ENCODE measurements at places on chromosomes 5 and 9. TPM values are rescaled to one million over a fixed set of nuclear protein-coding genes. Genes with fewer than 3 reads are reported as not detected.

DNA sequence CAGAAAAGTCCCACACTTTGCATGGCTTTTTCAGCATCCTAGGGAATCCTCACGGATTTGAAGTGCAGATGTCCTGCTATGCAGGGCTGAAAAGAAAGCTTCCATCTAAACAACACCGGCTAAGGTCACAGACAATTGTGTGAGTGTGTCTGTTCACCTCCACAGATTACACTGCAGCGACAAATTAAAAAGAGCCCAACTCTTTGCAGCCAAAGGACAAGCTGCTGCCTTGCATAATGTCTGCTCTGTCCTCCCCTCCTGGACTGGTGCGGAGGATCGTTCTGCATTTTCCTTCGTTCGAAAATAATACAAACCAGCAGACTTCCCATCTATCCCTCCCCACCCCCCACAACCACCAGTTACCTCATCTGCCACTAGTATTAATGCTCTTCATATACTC lies 169.1 kb downstream of the MED27 start:
- no peaks in the 10 kb centered on the region for H3K36me3 ChIP-seq
- no peak overlapping the region for H3K27ac ChIP-seq
- H3K4me1 ChIP-seq, result no peaks in the 10 kb centered on the region
- DNase-seq, result no peak
- H3K27me3 ChIP-seq, result no peaks in the 10 kb centered on the region

The PTGDS gene
- total RNA-seq, result 1.4 TPM

The MOB3B gene
- total RNA-seq, result 2.5 TPM

- H3K27me3 ChIP-seq, result no peaks in the 10 kb centered on the region
- no peak for DNase-seq
- H3K36me3 ChIP-seq, result no peaks in the 10 kb centered on the region
- H3K4me3 ChIP-seq, result no peak overlapping the region
- H3K4me1 ChIP-seq, result no peaks in the 10 kb centered on the region
- no peak overlapping the region for H3K27ac ChIP-seq
These were observed 166.1 kb downstream of the EDIL3 start for GRCh38 chr5:84218546-84218945.

GRCh38 chr5:53733853-53734252 lies 173.4 kb downstream of the NDUFS4 start:
- H3K27me3 ChIP-seq, result no peaks in the 10 kb centered on the region
- H3K36me3 ChIP-seq, result no peaks in the 10 kb centered on the region
- H3K4me3 ChIP-seq, result no peak overlapping the region
- H3K4me1 ChIP-seq, result peaks cover 7% of the 10 kb centered on the region

DNA sequence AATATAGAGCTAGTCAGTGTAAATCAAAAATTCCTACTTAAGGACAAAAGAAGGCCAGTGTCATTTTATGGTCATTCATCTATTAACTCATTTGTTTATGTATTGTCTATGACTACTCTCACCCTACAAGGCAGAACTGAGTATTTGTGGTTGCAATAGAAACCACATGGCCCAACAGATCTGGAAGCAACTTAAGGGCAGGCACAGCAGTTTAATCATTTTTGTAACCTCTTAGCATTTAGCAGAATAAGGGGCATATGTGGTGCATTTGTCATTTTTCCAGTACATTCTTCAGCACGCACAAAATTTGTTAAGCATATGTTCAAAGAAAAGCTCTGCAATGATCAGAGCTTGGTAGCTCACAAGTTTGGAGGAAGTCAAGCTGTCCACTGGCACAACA lies 1.1 kb downstream of the FKBP15 start:
- H3K27ac ChIP-seq, result peak overlapping the region; percentile 94
- H3K36me3 ChIP-seq, result peaks cover 12% of the 10 kb centered on the region
- peak overlapping the region; percentile 88 for H3K4me3 ChIP-seq
- peak; percentile 50 for DNase-seq
- peaks cover 43% of the 10 kb centered on the region for H3K4me1 ChIP-seq

The PCDHB15 gene
- not detected for total RNA-seq

DNA sequence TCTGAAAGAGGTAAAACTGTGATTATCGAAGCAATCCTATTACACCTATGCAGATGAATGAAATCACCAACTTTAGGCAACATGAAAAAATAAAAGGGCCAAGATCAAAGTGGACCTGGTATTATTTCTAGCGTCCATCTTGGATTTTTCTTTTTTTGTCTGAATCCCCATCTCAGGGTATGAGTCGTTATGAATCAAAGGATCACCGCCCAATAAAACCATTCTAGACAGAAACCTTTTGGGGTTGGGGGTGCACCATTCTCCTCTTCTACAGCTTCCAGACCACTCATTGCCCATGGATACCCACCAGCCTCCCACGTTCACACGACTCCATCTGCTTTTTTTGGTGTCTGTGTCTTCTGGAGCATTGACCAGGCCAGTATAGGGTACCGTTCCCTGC lies 33.4 kb downstream of the MAP1B start:
- H3K27me3 ChIP-seq, result peaks cover 52% of the 10 kb centered on the region
- H3K36me3 ChIP-seq, result no peaks in the 10 kb centered on the region
- no peak for DNase-seq

- no peak for DNase-seq
- no peaks in the 10 kb centered on the region for H3K4me1 ChIP-seq
- H3K27me3 ChIP-seq, result peaks cover 4% of the 10 kb centered on the region
- no peaks in the 10 kb centered on the region for H3K36me3 ChIP-seq
- H3K27ac ChIP-seq, result no peak overlapping the region
These were observed 211.9 kb upstream of the IRX4 start for GRCh38 chr5:2094616-2094995.

GRCh38 chr5:1552521-1553255 lies 28.9 kb upstream of the LPCAT1 start:
- no peak for DNase-seq
- no peak overlapping the region for H3K4me3 ChIP-seq
- peaks cover 2% of the 10 kb centered on the region for H3K27me3 ChIP-seq
- no peaks in the 10 kb centered on the region for H3K4me1 ChIP-seq
- no peaks in the 10 kb centered on the region for H3K36me3 ChIP-seq

All from activated CD8-positive, alpha-beta T cell treated with anti-CD3 and anti-CD28 coated beads, Interleukin-2, amount 10 ng/mL, durations not matched to agents 7 days and 5 days (primary cell).